ENCODE measurements at places on chromosomes 12 and 14.

- DNase-seq: no peak
Observed at GRCh38 chr12:109932878-109933503, 32.9 kb downstream of the TCHP start.

- no peak for DNase-seq
Observed at GRCh38 chr12:3195859-3196483, 118.8 kb downstream of the TSPAN9 start.

GRCh38 chr12:90008277-90008676 lies 299.6 kb upstream of the ATP2B1 start:
- no peak for DNase-seq

- DNase-seq: no peak
Observed at GRCh38 chr12:104243551-104243950, 28.0 kb downstream of the TXNRD1 start.

DNA sequence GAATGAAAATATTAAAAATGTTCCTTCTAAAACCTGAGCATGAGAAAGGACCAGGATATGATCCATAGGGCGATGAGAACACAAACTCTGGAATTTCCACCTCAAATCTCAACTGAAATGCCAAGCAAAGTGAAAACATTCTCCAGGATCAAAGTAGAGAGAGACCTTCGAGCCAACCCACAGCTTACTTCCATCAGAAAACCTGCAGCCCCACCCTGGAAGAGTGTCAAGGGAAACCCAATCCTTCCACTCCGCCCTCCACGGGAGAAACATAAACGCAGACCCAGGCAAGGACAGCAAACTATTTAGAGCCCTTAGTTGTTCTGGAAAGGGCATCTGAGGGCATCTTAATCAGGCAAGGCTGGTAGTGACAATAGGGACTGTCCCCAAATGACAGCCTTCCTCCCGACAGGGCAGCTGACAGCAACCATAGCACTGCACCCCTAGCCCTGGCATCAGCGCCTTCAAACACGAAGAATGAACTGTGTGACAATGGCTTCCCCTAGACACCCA lies 21.8 kb downstream of the SLC15A4 start:
- DNase-seq: no peak

- DNase-seq: no peak
Observed at GRCh38 chr12:78483767-78484315, 380.7 kb upstream of the SYT1 start.

DNA sequence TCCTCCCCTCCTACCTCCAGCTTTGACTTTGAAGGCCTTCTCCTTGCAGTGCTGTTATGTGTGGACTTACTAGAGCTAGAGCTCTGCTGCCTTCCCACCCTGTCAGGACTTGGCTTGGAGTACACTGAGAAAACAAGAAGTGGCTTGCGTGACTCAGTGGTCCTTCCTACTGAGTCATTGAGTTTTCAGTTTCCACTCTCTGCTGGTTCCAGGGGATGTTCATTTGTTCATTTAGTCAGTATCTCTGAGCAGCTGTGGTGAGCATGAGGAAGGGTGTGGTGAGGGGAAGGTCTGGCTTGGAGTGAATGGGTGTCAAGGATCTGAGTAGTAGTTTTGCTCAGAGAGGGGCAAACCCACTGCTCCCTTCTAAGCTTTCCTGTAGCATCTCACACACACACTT lies 17.2 kb upstream of the ELK3 start:
- DNase-seq: no peak

DNA sequence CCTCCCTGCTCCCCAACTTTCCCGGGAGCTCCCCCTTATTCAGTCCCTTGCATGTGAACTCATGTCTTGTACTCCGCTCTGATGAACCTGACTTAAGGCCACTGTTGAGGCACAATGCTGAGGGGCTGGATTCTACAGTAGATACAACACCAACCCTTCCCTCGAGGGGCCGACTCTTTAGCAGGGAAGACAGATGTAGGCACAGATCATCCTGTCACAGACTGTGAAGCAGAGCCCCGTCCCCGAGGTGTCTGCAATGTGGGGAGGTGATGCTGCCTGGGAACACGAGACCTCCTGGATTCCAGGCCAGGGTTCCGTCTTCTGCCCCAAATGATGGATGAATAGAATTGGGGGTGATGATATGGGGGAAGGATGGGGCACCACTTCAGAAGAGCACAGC lies 175.1 kb downstream of the CHST11 start:
- no peak for DNase-seq
